D341Med (cell line): ENCODE measurements at places on chromosomes 3 and 15.

DNA sequence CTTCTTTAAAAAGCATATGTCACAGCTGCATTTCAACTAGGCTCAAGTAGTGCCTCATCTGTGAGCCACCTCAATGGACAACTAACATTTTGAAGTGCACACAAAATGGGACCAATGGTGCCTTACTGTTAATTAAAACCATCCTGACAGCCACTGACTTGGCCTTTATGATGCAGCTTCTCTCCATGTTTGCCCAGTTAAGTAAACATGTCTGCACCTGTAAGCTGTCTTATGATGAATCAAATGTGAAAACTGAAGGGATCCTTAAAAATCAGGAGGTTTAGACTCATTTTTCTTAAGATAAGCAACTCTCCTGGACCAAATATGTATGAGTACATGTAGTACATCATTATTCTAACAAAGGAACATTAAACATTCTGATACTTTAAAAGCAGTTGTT lies 861.6 kb downstream of the ROBO1 start:
- DNase-seq, result no peak

DNA sequence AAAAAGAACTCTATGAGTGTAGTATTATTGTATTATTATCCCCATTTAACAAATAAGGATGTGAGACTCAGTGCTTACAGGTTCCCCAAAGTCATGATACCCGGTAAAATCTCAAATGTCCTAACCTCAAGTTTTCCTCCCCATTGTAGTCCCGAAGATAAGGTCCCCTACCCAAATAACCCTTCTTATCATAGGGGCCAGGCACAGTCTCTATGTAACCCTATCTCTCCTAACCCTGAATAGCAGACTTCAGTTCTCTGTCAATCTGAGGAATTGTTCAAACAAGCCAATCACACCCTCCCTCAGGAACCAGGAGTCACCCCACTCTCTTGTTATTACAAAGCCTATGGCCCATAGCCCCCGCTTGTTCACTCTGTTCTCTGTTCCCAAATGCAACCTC lies 10.5 kb upstream of the SUSD5 start:
- DNase-seq, result no peak

- DNase-seq, result no peak
Measured at GRCh38 chr3:133136114-133137041, 98.2 kb downstream of the TMEM108 start.

- DNase-seq, result no peak
Measured at GRCh38 chr3:130569461-130570365, 52.7 kb downstream of the COL6A6 start.

- no peak for DNase-seq
Measured at GRCh38 chr3:26091626-26092025, 301.7 kb downstream of the OXSM start.

- DNase-seq, result no peak
Measured at GRCh38 chr3:89104499-89104898, 2.9 kb upstream of the EPHA3 start.
